ENCODE measurements at places on chromosomes 3 and 15.

GRCh38 chr3:66037986-66038369 lies 740 bp downstream of the MAGI1 start:
- DNase-seq, result no peak

GRCh38 chr3:81871358-81872155 lies 110.1 kb upstream of the GBE1 start:
- no peak for DNase-seq

DNA sequence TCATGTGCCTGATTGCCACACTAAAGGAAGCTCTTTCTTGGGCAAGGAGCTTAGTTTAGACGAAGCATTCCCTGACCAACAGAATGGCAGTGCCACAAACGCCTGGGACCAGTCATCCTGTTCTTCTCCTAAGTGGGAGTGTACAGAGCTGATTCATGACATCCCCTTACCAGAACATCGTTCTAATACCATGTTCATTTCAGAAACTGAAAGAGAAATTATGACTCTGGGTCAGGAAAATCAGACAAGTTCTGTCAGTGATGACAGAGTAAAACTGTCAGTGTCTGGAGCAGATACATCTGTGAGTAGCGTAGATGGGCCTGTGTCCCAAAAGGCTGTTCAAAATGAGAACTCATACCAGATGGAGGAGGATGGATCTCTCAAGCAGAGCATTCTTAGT lies 18.4 kb downstream of the SENP5 start:
- no peak for DNase-seq

DNA sequence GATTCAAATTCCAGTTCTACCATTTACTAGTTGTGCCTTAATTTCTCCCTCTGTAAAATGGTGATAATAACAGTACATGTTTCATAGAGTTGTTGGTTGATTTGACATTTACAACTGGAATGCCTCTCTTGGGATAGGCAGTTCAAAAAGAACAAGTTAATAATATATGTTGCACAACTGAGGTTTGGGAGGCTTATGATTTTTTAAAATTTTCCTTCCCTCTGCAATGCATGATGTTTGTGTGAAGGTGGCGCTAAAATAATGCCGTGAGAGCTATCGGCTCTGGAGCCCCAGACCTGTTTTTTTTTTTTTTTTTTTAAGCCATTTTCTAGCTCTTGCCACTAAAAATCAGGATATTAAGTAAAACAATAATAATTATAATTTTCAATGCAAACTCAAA lies 18.6 kb downstream of the DNAJB11 start:
- no peak for DNase-seq

GRCh38 chr15:62209322-62209721 lies 44.2 kb upstream of the C2CD4B start:
- DNase-seq, result no peak

GRCh38 chr3:169607949-169608348 lies 55.6 kb downstream of the MECOM start:
- no peak for DNase-seq

DNA sequence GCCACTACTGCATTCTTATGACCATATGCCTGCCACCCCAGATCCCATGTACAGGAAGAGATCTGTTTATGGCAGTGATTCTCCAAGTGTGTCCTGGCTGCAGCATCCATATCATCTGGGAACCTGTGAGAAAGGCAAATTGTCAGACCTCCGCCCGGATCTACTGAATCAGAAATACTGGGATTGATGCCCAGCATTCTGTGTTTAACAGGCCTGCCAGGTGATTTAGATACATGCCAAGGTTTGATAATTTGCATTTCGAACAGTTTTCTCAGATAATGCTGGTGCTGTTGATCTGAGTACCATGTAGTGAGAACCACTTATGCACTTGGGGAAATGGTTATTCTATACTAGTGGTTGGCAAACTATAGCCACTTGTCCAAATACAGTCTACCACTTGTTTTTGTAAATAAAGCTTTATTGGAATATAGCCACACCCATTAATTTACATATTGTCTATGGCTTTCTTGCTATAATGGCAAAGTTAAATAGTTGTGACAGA lies 165.4 kb downstream of the SSR3 start:
- no peak for DNase-seq

GRCh38 chr3:112411425-112411824 lies 78.5 kb downstream of the CD200 start:
- DNase-seq, result no peak

GRCh38 chr15:48712546-48712945 lies 67.0 kb upstream of the FBN1 start:
- no peak for DNase-seq

DNA sequence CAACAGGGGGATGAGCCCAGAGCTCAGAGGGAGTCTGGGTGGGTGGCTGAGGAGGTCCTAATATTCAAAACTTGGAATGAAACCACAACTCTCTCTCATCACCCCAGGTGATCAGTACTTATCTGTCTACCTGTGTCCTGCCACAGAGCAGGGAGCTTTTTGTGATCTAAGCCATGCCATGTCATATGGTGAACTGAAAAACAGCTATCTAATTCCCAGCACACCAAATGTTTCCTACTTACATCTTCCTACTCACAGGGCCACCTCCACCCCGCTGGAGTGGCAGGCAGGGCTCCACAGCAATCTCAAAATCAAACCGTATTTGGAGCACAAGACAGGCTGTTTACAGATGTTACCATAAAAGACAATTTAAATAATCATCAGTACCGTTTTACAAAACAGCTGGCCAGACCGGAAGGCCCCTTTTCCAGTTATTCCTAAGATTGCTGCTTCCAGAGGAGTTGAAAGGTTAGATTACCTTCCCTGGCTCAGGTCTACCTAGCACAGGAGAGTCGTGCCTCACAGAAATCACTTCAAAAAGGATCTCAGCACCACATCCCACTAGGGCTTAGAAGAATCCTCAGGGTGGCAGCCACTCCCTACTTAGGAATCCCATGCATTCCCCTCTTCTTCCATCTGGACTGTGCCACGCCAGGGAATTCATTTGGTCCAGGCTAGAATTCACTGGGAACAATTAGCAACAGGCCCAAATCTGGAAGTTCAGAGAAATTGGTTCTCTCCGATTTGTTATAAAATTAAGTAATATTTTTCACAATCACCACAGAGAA lies 226.6 kb upstream of the IL12A start:
- no peak for DNase-seq

GRCh38 chr15:93321881-93322282 lies 232.9 kb upstream of the RGMA start:
- no peak for DNase-seq

DNA sequence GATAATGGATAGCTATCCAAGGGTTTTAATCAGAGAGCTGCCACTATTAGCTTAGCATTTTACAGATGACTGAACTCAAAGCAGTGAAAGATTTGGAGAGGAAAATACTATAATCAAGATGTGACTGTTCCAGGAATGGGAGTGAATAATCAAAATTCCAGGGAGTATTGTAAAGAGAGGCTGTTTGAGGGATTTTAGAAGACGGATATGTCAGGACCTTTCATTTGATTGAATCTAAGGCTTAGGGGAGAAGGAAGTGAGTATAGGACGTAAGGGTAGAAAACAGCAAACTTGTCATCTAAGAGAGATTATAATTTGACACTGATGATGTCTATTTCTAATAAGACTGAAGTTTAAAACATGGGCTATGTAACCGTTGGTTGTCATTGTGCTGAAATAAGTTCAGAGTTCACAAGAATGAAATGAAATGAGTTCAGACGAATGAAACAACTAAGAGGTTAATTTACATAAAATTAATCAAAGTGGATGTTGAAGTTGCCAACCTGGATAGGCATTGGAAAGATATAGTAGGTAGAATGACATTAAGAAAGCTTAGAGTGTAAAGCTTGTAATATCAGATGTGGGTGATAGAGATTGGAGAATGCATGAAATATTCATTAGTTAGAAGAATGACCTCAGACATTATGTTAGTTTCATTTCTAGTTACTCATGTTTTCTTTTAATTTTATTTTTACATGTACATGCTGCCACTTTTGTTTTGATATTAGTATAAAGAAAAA lies 842.8 kb downstream of the SI start:
- DNase-seq, result no peak

- DNase-seq, result no peak
Observed at GRCh38 chr15:40836020-40836419, 7.5 kb upstream of the PPP1R14D start.

- no peak for DNase-seq
Observed at GRCh38 chr3:61231693-61232092, 19.6 kb downstream of the FHIT start.

- DNase-seq, result no peak
Observed at GRCh38 chr3:117645561-117646242, 936.1 kb downstream of the TUSC7 start.

- no peak for DNase-seq
Observed at GRCh38 chr3:25448750-25449692, 21.0 kb downstream of the RARB start.

DNA sequence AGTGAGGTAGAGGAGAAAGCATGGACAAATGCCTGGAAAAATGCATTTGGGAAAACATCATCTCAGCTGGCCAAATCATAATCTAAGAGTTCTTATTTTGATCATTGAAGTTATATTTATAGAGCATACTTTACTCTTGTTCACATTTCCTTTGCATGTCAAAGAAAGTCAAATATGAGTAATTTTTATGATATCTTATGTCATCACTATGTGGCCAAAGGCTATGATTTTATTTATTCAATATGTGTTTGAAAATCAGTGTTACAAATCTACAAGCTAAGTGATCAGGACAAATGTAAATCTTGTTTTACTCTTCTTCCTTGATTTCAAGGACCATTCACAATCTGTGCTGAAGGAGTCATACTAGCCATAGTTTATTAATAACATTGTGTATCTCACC lies 237.2 kb upstream of the DPH6 start:
- no peak for DNase-seq
